ENCODE measurements at places on chromosomes 12 and 14. TPM values are rescaled to one million over a fixed set of nuclear protein-coding genes. Genes with fewer than 3 reads are reported as not detected.

DNA sequence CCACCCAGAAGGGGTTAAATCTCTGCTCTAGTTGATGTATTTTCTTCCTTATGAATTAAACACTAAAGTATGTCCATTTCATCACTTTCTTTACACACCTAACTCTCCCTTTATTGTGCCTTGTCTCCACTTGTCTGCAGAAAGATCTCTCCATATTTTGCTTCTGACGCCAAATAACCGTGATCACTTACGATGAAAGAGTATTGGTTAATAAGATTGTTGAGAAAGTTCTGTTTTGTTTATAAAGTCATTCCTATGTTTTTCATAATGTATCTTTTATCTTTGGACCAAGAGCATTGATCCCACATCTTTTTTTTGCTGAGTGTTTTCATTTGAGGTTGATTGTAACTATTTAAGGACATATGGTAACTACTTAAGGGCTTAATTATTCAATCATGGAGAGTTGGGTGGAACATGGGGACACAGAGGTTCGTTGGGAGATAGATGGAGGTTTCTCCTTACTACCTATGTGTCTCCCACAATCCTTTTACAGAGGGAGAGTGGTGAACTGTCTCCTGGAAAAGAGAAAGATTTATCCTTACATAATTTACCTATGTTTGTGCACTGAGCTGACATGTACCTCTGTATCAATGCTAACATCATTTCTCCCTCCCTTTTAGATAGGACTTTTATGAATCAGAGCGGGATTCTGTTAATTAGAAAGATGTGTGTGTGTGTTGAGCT lies 120.7 kb upstream of the SLC38A2 start:
- no peak overlapping the region for H3K4me3 ChIP-seq
- peaks cover 18% of the 10 kb centered on the region for H3K4me1 ChIP-seq
- no peaks in the 10 kb centered on the region for H3K27me3 ChIP-seq
- H3K36me3 ChIP-seq: no peaks in the 10 kb centered on the region

- H3K27me3 ChIP-seq: no peaks in the 10 kb centered on the region
- no peak overlapping the region for H3K4me3 ChIP-seq
- no peaks in the 10 kb centered on the region for H3K36me3 ChIP-seq
- H3K4me1 ChIP-seq: no peaks in the 10 kb centered on the region
- no peak for DNase-seq
Measured at GRCh38 chr12:42815068-42815467, 225.5 kb upstream of the PRICKLE1 start.

TMEM117 gene
- total RNA-seq: 12.8 TPM

- no peaks in the 10 kb centered on the region for H3K36me3 ChIP-seq
- H3K27me3 ChIP-seq: no peaks in the 10 kb centered on the region
- no peak overlapping the region for H3K4me3 ChIP-seq
- peak; percentile 67 for DNase-seq
- no peak overlapping the region for H3K27ac ChIP-seq
Measured at GRCh38 chr12:107610021-107610859, 75.4 kb upstream of the PWP1 start.

DNA sequence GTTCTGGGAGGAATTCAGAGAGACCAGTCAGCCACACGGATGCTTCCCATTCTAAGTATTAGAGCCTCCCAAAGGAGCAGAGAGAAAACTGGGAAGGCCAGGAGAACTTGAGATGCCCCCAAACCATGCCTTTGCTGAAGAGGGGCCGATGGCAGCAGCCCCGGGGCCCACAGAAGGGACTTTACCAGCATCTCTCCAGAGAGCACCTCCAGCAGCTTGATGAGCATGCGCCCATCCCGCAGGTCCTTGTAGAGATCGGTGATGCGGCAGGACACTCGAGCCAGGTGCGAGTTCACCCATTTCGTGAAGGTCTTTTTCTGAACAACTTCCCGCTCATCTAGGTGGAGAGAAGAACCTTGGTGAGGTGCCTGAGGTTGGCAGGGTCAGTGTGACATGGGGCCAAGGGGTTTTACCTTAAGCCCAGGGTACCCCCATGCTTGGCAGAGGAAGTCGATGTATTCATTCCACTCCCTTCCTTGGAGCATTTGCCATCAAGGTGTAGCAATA lies 74.9 kb downstream of the SPTB start:
- no peak overlapping the region for H3K27ac ChIP-seq
- no peak for DNase-seq
- peaks cover 6% of the 10 kb centered on the region for H3K4me1 ChIP-seq
- no peaks in the 10 kb centered on the region for H3K36me3 ChIP-seq

Data from stomach (tissue), 19 donors.